ENCODE measurements at places on chromosomes 11 and 22.

- peak; percentile 35 for DNase-seq
Measured at GRCh38 chr11:28089378-28089777, 18.6 kb downstream of the KIF18A start.

DNA sequence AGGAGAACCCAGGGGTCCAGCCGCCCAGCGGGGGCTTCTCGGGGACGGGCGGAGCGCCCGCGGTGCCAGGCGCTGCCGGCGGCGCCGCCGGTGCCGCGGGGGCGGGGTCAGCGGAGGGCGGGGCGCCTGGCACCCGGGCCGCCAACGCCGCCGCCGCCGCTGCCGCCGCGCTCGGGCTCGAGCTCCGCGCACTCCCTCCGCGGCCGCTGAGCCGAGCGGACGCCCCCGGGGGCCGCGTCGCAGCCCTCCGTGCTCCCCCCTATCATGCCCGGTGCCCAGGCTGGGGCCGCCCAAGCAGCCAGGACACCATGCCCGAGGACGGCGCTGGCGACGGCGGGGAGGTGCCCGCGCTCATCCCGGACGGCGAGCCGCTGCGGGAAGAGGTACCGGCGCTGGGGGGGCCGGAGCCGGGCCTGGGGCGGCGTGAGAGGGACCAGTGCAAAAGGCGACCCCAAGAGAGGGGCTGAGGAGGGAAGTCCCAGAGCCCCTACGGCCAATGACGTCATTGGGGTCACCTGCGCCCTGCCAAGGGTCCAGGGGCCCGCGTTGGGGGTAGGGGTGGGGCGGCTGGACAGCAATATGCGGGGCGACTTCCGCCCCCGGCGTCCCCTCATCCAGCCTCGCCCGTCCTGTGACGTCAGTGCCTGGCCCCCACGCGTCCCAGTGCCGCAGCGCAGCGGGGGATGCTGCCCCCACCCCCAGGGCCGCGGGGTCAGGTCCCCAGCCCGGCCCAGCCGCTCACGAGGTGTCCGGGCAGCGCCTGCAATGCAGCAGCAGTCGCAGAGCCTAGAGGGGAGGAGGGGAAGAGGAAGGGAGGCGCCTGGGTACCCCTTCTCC is at the start of gene TMEM151A:
TMEM151A (plus strand) TSS at position 189 of the 837 bp plus-strand sequence; CDS start at position 309, 120 bp downstream.
- DNase-seq, result no peak

- no peak for DNase-seq
Measured at GRCh38 chr11:69983897-69984438, 94.1 kb upstream of the ANO1 start.

GRCh38 chr22:19022755-19023154 is 86.7 kb upstream of the PRODH start:
- no peak for DNase-seq

DNA sequence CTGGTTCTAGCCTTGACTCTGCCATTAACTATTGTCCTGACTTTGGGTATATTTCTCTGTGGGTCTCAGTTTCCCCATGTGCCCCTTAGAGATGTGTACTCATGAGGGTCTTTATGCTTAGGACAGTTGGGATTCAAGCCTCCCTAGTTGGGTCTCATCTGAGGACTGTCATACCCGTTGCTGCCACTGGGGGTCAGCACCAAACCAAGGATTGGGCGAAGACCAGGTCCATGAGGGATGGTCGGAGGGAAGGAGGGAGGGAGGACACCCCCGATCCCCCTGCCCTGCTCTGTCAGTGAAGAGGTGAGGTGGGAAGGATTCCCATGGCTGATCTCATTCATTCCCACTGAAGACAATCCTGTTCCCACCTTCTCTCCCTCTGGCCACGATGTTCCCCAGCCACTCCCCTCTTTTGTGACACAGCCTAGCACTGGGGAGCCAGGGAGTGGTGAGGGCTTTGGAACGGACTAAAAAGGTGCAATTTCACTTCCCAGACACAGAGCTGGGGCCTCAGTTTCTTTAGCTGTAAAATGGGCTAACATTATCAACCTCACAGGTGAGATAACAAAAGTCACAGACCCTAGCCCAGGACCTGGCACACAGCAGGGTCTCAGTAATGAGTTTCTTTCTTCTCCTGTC is 12.4 kb upstream of the KLHL35 start:
- peak; percentile 16 for DNase-seq

- no peak for DNase-seq
Measured at GRCh38 chr22:41638748-41639147, 17.7 kb downstream of the XRCC6 start.

DNA sequence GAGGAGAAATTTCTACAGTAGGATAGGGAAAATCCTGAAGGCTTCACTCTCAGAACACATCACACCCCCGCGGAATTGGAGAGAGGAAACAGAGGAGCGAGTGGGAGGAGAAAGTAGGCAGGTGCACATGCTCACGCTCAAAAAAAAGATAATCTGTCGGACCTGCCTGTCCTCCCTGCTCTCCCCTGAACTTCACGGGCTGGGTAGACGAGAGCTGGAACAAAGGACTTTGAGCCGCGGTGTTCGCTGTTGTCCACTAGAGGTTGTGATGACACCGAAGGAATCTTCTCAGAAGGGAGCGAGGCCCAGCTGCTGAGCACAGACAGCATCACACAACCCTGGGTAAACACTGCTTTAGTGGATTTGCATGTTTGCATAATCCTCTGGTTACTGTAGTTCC is 5.0 kb downstream of the SEZ6L start:
- peak; percentile 9 for DNase-seq

- no peak for DNase-seq
Measured at GRCh38 chr22:28171712-28172111, 252.7 kb upstream of the PITPNB start.

- no peak for DNase-seq
Measured at GRCh38 chr11:65903715-65904114, 3.5 kb upstream of the FOSL1 start.

GRCh38 chr11:81596704-81597103 is 1137.0 kb downstream of the FAM181B start:
- DNase-seq, result no peak

DNA sequence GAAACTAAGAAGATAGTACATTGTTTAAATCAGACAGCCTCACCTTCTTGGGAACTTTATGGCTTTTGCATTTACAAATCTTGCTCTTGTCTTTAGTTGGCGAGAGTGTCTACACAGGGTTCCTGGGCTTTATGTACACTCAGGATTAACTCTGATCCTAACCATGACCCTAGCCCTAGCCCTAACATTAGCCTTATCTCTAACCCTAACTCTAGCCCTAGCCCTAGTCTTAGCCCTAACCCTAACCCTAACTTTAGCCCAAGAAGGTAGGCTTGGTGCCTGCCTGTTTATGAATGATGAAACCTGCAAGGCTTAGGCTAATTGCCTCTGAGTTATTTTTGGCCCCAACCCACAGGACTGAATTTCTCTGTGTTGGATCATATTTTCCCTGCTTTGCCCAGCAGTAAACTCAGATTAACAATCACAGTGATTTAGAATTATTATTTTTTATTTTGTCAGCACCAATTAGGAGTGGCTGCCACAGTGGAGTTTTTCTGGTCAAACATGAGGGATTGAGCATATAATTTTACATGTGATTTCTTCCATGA is 44.1 kb upstream of the OR9Q1 start:
- DNase-seq, result no peak

GRCh38 chr11:78666675-78667160 is 92.1 kb upstream of the NARS2 start:
- no peak for DNase-seq

GRCh38 chr11:19382131-19382611 is 141.4 kb upstream of the E2F8 start:
- no peak for DNase-seq

- no peak for DNase-seq
Measured at GRCh38 chr22:49382451-49382735, 445.3 kb downstream of the BRD1 start.

DNA sequence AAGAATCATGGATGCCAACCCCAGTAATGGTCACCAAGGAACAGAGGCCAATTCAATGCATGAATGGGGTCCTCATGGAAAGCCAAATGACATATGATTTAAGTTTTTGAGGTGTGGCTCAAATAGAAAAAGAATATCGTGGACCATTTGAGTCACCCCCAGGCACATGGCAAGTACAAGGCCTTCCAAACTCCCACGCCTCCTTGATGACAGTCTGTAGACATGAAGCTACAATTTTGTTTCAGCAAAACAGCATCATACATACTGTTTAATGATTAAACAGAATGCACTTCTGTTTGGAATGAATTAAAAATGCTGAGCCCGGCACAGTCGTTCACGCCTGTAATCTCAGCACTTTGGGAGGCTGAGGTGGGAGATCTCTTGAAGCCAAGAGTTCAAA is 7.4 kb downstream of the FADD start:
- DNase-seq, result no peak

DNA sequence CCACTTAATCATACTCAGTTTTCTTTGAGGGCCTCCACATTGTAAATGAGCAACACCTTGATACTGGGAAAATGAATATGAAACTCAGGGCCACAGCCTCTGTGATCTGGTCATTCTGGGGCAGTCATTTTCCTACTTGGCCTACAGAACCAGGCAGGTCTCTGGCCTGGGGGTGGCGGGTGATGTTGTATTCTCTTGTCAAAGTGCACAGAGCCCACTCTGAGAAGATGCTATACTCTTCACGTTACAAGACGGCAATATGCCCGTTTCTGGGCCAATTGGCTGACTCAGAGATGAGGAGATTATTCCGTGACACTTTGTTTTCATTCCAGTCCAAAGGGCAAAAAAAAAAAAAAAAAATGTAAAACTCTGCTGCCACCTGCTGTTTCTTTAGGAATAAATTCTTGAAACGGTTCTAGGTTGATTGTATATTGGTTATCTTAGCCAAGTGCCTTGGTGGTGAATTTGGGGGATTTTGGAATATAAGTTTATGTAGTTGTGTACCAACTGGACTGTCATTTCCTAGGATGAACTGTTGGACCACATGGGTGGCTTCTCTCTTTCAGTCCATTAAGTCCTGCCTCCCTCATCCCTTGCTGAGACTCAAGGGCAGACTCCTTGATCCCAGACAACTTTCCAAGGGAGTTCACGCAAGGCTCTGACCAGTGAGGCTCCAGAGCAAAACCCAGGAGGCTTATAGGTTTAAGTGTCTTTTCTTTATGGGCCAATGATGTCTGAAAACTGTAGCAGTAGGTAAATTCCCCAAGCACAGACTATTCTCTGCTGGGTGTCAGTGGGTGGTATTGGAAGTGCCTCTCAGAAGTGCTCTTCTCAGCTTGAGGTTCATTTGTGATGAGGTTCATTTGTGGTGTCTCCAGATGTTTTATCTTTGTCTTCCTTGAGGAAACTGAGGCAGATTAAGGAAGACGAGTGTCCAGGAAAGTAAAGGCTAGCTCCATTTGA is 18.2 kb downstream of the ADM start:
- peak; percentile 61 for DNase-seq

DNA sequence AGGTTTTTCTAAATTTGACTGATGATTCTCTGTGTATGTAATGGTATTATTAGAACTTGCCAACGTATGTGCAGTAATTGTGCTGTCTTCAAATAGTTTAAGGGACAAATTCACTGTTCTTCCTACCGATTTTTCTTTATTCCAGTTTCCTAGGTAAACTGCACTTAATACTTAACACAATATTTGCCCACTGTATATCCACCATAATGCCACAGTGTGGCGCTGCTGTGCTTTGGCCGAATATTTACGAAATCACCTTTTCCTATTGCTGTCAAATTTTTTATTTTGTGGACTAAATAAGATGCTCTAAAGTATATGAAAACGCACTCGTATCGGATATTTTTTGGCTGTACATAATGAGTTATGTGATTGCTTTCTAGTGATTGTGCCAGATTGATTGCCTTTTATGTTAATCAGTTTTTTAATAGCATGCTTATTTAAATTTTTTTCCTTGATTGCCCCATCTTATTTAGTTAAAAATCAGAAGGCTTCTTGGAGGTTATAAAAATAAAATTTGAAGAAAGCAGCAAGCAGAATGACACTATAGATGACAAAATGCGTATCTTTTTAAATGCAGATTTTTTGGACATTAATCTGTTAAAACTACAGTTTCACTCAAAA is 10.5 kb downstream of the AASDHPPT start:
- peak; percentile 28 for DNase-seq

- no peak for DNase-seq
Measured at GRCh38 chr11:131581046-131581445, 210.6 kb downstream of the NTM start.

DNA sequence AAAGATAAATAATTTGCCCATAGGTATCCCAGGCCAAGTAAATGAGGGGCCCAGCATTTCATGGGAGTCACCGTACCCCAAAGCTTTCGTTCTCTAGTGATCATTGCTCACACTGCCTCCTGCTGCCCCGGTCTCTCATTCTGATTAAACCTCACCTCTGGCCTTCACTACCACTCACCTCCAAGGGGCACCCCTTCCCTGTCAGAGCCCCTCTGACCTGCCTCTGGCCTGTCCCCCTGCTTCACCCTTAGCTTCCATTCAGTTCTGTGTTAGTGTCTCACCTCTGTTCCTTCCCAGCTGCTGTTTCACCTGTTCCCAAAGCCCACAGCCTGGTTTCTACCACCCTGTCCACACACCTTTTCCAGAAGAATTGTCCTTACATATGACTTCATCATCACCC is 150.3 kb upstream of the E2F8 start:
- no peak for DNase-seq

GRCh38 chr11:17686231-17686980 is 33.0 kb upstream of the MYOD1 start:
- DNase-seq, result no peak
